Activated naive CD8-positive, alpha-beta T cell treated with anti-CD3 and anti-CD28 coated beads, Interleukin-2, amount 10 ng/mL, durations not matched to agents 7 days and 5 days (primary cell): ENCODE measurements at places on chromosomes 11 and 22.

- no peak for DNase-seq
These were observed 25.5 kb upstream of the APOA1 start for GRCh38 chr11:116862951-116863350.

DNA sequence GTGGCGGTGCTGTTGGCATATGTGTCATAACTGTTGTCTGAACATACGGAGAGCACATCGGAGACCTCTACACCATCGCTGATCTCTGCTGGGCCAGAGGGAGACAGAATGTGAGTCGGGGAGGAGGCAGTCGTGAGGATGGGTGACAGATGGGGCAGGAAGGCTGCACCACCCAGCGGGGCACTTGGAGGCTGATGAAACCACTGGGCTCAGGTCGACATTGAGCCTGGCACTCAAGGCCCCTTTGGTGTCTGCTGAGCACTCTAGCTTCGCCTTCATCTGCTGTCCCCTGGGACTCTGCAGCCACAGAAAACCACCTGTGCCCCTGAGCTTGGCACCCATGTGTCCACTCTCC lies 2.5 kb upstream of the KLHL35 start:
- DNase-seq: no peak

- peak; percentile 52 for DNase-seq
These were observed 6.3 kb upstream of the SYNGR1 start for GRCh38 chr22:39343259-39344045.

DNA sequence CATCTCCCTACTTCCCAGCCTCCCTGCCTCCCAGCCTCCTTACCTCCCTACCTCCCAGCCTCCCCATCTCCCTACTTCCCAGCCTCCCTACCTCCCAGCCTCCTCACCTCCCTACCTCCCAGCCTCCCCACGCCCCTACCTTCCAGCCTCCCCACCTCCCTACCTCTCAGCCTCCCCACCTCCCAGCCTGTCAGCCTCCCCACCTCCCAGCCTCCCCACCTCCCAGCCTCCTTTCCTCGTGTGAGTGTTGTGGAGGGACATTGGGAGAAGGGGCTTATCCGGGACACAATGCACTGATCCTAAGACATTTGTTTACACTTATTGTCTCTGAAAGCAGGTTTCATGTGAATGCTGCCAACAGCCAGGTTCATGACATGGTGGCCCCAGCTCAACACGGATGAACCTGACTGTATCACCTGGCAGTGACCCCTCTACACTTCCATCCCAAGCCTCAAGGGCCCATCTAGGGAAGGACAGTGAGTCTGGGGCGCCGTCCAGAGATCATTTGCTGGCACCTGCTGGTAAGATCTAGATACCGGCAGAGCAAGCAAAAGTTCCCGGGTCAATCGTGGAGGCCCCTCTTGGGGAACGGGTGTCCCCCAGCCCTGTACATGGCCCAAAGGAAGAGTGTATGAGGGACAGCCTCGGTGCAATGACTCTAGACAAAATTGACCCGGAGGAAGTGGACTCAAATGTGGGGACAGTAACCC lies 34.5 kb upstream of the TH start:
- DNase-seq: no peak

DNA sequence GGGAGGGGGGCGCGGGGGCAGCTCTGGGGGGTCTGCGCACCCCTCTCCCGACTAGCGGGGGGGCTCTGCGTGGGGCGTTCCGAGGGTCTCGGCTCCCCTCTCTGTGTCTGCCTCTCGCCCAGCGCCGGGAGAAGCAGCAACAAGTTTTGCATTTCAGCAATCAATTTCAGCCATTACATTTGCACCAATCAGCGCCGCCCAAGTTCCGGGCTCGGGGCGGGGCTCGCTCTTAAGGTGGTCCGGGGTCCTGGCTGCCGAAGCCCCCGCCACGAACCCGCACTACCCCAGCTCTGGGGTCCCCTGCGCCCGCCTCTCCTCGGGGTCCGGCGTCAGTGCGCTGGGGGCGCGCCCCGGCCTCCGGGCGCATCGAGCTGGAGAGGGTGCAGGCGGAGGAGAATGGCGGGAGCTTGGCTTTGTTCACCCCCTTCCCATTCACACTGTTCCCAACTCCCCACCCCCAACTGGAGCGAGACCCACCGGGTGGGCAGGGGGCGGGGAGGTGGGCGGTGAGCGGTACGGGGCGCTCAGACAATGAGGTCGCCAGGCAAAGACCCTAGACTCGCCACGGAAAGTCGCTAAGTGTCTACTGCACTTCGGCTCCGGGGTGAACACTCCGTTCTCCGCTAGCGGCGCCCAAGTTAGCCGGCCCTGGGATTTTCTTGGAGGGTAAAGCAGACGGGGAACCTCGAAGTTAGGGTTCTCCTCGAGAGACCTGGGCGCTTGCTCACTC lies at the start of gene MN1:
TSS of gene MN1 (minus strand) at position 141 of the 730 bp plus-strand sequence. CDS start 1,213 bp downstream, outside the sequence.
- peak; percentile 61 for DNase-seq

DNA sequence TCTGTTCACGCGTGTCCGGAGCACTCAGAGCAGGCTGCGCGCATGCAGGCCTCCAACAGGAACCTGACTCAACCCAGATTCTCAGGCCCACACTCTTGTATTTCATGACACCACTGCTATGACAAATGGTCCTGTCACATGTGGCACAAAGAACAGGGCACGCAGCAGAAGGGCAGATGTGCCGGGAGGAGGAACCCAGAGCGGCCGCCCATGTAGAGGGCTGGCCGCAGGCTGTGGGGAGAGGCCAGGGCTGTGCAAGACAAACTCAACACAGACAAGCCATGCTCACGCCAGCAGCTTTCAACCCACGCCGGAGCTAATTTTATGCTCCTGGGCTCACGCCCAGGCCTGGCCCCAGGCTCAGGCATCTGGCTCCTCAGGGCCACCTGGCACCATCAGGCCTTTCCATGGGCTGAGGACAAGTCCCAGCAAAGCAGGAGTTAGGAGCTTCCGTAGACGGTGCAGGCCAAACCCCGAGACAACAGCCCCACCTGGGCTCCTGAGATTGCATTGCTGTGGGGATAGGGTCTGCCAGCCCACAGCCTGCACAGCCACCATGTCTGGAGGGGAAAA lies 40.0 kb downstream of the DUSP8 start:
- DNase-seq: no peak

DNA sequence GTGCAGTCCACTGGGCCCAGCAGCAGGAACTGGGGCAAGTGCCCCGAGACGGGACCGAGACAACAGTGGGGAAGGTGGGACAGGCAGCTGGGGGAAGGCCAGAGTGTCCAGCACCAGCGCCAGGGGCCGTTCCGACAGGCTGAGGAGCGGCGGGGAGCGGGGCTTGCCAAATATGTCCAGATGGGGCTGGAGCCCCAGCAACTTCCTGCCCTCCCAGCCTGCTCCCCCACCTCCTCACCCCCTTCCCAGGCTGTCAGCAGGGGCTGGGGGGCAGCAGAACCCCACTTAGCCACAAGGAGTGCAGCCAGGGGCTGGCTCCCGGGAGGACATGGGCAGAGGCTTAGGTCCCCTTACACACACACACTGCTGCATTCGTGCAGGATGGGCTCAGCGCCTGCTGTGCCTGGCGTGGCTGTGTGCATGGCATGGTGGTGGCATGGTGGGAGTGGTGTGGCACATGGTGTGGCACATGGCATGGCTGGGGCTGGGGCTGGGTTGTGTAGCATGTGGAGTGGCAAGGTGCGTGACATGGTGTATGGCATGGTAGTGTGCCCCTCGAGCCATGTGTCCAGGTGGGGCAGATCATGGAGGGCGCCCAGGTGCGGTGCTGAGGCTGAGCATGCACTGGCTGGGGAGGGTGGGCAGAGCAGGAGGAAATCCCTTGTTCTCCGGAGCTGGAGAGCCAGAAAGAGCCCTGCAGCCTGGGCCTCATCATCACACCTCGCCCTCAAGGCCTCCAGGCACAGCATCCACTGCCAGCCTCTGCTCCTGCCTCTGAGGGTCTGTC lies 51.7 kb downstream of the CDKN1C start:
- DNase-seq: no peak

- DNase-seq: no peak
These were observed 64.9 kb downstream of the DEPDC5 start for GRCh38 chr22:31818481-31819392.

DNA sequence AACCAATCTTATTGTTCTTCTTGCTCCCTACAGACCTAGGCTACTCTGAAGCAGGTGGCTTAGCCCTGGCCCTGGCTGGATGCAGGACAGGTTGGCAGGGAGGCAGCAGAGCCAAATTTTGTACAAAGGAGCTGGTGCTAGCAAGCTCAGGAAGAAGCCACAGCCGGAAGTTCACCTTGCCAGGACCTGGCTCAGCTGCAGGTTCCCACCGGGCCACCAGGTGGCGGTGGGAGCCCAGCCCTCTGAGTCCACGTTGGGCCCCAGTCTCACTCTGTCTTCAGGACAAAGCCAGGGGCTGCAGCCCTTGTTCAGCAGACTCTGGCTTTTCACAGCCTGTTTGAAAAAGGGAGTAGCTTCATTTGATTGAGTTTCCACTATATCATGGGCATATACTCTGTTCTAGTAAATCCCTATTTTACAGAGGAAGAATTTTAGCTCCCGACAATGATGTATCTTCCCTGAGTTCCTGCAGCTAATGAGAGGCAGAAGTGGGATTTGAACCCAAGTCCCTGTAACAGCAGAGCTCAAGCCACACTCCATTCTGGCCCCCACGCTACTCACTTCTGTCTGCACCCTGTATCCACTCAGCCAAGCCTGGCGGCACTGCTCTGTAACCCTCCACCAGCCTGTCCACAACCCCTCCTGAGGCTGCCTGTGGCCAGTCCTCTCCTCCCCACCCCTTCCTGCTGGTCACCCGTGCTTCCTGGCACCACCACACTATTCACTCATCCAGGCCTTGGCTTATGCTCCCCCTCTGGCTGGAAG lies 3.3 kb downstream of the TKFC start:
- DNase-seq: peak; percentile 92

DNA sequence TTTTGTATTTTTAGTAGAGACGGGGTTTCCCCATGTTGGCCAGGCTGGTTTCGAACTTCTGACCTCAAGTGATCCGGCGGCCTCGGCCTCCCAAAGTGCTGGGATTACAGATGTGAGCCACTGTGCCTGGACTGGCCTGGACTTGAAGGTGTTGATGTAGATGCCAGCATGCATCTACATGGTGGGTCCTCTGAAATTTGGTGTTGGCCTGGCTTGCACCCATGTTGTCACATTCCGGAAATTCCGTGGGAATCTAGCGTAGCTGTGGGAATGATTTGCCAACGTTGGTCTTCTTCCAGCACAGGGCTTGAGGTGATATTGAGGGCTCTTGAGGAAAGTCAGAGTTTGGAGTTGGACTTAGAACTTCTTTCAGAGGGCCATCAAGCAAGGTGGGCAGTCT lies 6.5 kb downstream of the PACS1 start:
- DNase-seq: no peak

DNA sequence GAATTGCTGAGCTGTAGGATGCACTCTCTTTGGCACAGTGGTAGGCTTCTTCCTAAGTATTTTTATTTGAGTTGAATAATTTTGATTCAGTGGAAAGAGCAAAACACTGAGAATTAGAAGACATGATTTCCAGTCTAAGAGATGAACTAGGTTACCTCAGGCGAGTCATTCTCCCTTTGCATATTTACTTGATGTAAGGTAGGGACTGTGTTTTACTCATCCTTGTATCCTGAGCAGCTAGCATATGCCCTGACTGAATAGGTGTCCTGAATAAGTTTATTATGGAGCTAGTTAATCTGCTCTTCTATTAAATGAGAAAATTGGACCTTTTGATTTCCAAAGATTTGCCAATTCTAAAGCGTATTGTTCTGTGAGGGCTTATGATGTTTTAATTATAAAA lies 50.7 kb downstream of the STIM1 start:
- DNase-seq: no peak
